Effector memory CD4-positive, alpha-beta T cell (primary cell): ENCODE measurements at places on chromosomes 4 and X.

DNA sequence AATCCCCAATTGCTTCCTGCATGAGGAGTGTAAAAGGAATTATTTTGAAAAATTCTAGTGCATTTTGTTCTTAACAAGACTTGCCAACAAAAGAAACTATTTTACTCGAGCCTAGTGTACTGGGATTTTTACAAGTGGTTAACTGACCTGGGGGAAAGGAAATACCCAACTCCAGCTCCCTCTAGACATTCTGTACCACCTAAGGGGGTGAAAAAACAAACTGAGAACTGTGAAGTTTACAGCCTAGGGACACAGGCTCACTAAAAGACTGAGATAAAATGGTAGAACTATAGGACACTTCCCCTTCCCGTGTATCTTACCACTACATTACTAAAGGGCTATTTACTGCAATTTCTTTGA is 2.6 kb upstream of the ADH5 start:
- H3K4me3 ChIP-seq, result no peak overlapping the region
- no peak overlapping the region for H3K27ac ChIP-seq
- H3K36me3 ChIP-seq, result no peaks in the 10 kb centered on the region
- H3K27me3 ChIP-seq, result no peaks in the 10 kb centered on the region

DNA sequence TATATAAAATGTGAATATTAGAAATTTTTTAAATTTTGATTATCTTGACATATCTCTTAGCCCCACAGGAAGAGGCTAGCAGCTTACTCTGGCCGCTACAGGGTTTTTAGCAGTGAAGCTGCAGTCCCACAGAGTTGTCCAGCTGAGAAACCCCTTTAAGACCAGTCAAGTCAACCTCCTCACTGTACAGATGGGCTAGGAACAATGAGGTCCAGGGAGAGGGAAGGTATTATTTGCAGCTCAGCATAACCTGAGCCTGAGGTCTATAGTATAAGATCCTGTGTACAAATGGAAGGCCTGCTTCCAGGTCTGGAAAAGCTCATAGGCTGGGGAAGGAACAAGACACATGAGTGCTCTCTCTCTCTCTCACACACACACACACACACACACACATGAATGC is 1.8 kb downstream of the VSIG4 start:
- DNase-seq, result no peak
- H3K27ac ChIP-seq, result no peak overlapping the region
- H3K4me3 ChIP-seq, result no peak overlapping the region
- no peaks in the 10 kb centered on the region for H3K36me3 ChIP-seq
- H3K27me3 ChIP-seq, result no peaks in the 10 kb centered on the region

DNA sequence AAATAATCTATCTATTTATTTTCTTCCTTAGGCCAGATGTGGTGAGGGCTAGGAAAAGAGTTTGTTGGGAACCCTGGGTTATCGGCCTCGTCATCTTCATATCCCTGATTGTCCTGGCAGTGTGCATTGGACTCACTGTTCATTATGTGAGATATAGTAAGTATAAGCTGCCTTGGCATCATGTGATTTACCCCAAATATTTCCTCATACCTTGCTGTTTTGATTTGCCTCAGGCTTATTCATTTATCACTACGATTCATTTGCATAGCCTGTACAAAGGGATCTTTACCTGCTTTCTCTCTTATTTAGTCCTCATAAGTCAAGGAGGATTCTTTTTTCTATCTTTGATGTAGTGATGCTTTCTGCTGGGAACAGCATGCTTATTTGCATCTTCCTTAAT is 14.5 kb downstream of the TMPRSS11E start:
- no peak for DNase-seq
- H3K4me1 ChIP-seq, result no peaks in the 10 kb centered on the region
- H3K27me3 ChIP-seq, result no peaks in the 10 kb centered on the region
- H3K27ac ChIP-seq, result no peak overlapping the region
- H3K4me3 ChIP-seq, result no peak overlapping the region

DNA sequence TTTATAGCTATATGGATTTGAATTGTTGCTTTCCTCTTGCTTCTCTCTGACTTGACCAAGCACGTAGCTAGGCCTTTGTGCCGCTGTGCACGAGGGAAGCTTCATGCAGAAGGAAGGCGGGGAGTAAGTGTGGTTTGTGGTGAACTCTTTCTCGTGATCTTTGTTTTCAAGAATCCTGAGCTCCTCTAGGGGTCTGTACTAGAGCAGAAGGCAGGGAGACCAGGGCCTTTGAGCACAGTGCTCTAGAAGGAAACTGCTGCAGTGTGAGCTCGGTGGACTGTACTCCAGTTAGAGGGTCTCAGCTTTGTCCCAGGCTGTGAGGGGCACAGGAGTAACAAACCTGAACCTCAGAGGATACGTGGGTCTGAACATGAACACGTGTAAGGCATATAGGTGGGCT is 49.0 kb downstream of the AGA start:
- H3K27ac ChIP-seq, result no peak overlapping the region
- no peaks in the 10 kb centered on the region for H3K4me1 ChIP-seq
- no peaks in the 10 kb centered on the region for H3K27me3 ChIP-seq
- DNase-seq, result no peak
- no peaks in the 10 kb centered on the region for H3K36me3 ChIP-seq

DNA sequence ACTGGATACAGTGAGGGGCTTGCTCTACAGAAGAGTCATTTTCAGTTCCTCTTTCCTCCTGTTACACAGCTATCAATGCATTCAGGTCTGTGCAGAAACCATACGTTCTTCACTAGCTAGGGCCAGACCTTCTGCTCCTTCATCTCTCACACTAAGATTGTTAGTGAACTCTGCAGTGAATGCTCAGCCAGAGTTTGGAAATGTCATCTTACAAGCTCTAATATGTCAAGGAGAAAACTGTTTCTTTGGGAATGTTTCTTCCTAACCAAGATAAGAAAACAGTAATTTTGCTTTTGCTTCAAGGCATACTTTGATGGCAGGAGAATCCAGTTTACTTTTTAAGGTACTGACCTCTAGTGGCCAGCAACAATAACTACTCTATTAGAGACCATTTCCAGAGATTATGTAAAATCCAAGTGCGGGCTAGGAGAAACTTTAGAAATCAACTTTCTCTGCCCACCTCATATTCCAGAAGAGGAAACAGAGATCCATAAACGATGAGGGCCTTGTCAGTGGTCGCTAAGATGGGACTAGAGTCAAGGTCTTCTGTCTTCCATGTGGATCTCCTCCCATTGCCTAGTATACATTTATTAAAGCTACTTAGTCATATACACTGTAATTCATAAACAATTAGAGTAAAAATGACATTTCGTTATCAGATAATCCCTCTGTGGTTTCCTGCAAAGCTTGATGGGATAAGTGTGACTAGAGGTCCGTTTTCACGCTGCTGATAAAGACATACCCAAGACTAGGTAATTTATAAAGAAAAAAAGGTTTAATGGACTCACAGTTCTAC is 12.1 kb upstream of the CC2D2A start:
- H3K27me3 ChIP-seq, result no peaks in the 10 kb centered on the region
- no peaks in the 10 kb centered on the region for H3K36me3 ChIP-seq
- no peak overlapping the region for H3K4me3 ChIP-seq
- no peak for DNase-seq
- H3K4me1 ChIP-seq, result no peaks in the 10 kb centered on the region
- H3K27ac ChIP-seq, result no peak overlapping the region

DNA sequence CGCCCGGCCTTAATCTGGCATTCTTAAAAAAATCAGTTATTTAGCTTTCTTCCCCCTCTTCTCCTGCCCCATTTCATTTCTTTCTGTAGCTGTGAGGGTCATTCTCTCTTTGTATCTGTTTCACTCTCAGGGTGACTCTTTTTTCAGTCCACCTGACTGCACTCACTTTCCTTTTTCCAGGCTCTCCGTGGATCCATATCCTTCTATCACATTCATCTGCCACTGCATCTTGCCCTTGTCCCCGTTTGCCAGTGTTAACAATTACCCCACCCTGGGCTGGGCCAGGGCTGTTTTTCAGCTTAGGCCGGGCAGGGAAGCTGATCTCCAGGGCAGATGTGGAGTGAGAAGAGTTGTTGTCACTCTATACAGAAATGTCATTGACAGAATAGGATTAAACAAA is 7.7 kb downstream of the FHL1 start:
- H3K27ac ChIP-seq, result no peak overlapping the region
- H3K4me1 ChIP-seq, result no peaks in the 10 kb centered on the region
- no peaks in the 10 kb centered on the region for H3K27me3 ChIP-seq
- H3K4me3 ChIP-seq, result no peak overlapping the region
- DNase-seq, result no peak

DNA sequence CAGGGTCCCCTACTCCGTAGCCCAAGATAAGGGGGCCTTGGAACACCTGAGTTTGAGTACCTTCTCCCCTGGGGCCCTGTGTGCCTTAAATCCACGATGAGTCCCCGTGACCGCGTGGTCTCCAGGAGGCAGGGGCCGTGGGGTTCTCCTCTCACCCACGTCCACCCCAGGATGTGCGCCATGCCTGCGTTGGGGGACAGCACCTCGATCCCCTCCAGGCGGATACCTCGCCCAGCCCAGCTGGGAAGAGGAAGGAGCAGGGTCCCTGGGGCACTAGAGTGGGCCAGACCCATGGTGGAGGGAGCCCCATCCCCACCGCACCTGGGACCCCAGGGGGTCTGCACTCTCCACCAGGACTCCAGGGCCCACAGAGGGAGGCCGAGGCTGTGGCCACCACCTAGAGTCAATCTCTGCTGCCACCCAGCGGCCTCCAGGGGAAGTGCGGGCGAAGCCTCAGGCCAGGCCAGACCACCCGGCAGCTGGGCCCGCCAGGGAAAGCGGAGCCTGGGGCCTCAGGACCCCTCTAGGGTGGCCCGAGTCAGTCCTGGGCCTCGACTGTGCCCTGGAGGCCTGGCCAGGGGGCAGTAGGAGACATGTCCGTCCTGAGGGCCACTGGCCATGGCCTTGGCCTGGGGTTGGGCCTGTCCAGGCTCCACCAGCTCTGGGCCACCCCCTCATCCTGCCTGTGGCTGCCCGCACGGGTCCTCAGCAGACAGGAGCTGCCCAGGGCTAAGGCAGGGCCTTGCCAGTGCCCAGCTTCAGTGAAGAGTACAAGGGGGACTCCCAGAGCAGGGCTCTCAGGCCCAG is 55.0 kb downstream of the FAM53A start:
- H3K4me1 ChIP-seq, result peaks cover 4% of the 10 kb centered on the region
- peak; percentile 60 for DNase-seq
- H3K36me3 ChIP-seq, result no peaks in the 10 kb centered on the region
- no peak overlapping the region for H3K4me3 ChIP-seq
- H3K27me3 ChIP-seq, result no peaks in the 10 kb centered on the region
